ENCODE measurements at places on chromosomes 12 and 14.

DNA sequence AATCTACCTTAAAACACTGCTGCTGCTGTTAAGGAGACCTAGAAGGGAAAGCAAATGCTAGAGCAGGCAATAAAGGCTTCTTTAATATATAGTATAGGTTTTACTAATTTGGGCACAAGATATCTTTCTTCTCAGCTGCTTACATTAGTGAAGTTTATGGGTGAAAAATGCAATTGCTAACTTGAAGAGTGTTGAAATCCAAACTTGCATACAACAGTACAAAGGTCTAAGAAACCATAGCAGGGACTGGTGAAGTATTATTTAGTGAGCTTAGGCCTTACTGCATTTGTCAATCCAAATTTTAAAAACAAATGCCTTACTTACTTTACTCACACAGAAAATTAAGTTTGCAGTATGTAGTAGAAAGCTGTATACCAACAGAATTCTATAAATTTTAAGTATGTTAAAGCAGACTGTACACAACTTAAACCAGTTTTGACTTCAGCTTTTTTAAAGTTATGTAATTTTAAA lies 1.4 kb upstream of the AP4S1 start:
- no peak for DNase-seq

DNA sequence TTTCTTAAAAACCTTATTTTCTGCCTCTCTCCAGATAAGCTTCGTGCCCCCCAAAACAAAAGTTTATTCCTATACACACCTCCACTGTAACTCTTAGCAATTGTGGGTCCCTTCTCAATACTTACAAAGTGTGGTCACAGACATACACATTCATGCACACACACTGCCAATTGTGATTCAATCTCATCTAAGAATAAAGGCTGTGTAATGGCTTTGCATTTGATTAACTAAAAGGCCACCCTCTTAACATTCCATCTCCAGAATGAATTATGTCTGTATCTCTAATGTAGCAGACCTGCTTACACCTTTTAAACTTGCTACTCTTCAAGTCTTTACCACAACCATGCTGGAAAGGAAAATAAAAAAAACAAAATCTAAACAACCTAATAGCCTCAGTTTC lies 49.5 kb downstream of the MYF5 start:
- no peak for DNase-seq

- no peak for DNase-seq
These were observed 57.4 kb upstream of the PPP2R5C start for GRCh38 chr14:101704140-101704539.

- DNase-seq, result no peak
These were observed 387.5 kb downstream of the EGLN3 start for GRCh38 chr14:33563191-33563900.

- no peak for DNase-seq
These were observed 34.9 kb upstream of the SPTSSA start for GRCh38 chr14:34496679-34497513.

- DNase-seq, result no peak
These were observed 69.0 kb downstream of the PPM1H start for GRCh38 chr12:62865937-62866336.

DNA sequence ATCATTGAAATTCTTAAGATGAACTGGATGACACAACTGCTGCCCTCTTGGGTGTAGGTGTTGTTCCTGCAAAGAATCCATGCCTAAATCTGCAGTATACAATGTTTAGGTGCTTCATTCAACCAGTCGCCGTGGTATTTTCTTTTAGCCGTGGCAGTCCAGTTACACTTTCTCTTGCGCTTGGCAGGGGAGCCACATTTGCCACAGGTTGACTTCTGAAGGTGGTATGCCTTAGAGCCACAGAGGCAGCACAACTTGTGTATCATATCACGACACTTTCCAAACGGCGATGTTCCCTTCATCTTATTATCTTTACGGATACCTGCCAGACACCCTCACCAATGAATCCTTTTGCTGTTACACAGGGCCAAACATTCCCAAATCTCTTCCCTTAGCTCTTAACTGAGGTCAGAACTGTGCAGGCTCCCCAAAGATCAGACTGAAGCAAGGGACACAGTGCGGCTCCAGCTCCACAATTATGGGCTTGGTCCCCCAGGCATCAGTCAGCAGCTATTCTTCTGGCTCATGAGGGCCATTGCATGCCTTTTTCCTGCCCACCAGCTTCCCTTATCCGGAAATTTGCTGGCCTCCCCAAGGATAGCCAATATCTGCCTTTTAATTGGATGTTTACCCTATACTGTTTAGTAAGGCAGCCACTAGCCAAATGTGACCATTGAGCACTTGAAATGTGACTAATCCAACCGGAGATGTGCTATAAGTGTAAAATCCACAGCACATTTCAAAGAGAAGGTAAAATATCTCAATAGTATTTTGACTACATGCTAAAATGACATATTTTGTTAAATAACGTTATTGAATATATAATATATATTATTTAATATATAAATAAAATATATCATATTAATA lies 50.7 kb downstream of the SENP1 start:
- no peak for DNase-seq

- DNase-seq, result no peak
These were observed 440.2 kb downstream of the ATP23 start for GRCh38 chr12:58381546-58381945.

DNA sequence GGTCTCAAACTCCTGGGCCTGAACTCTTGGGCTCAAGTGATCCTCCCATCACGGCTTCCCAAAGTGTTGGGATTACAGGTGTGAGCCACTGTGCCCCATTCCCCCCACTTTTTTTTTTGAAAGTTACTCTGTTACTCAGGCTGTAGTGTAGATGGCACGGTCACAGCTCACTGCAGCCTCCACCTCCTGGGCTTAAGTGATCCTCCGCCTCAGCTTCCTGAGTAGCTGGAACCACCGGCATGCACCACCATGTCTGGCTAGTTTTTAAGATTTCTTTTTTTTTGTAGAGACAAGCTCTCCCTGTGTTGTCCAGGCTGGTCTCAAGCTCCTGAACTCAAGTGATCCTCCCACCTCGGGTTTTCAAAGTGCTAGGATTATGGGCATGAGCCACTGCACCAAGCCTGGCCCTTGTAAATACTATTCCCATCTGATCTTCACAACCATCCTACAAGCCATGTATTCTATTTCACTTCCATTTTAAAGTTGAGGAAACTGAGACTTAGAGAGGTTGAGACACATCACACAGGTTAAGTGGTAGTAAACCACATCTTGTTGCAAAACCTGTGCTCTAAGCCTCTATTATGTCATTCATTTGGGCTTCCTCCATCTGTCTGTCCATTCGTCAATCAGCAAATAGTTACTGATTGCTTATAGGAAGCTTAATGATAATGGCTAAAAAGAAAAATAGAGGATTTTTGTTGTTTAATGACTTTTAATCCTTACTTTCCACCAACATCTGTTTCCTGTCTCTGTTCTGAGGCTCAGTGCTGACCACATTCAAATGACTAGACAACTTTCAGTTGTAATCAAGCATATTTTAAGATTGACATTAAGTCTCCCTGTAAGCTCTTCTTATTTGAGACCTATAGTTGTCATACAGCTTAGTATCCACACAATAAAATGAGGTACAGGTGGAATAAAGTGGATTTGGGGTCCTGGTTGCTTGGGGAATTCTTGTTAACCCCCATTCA lies 9.2 kb downstream of the ASCL4 start:
- DNase-seq, result no peak

GRCh38 chr12:6834254-6834653 lies 6.0 kb downstream of the P3H3 start:
- DNase-seq, result no peak

GRCh38 chr12:57850854-57851430 lies 4.4 kb upstream of the CTDSP2 start:
- no peak for DNase-seq

GRCh38 chr12:118061873-118062843 lies 1.2 kb upstream of the WSB2 start:
- peak; percentile 62 for DNase-seq

- peak; percentile 23 for DNase-seq
These were observed 41.2 kb downstream of the YLPM1 start for GRCh38 chr14:74804219-74804825.

- no peak for DNase-seq
These were observed 1104.1 kb upstream of the TMEM132C start for GRCh38 chr12:127162902-127163301.

DNA sequence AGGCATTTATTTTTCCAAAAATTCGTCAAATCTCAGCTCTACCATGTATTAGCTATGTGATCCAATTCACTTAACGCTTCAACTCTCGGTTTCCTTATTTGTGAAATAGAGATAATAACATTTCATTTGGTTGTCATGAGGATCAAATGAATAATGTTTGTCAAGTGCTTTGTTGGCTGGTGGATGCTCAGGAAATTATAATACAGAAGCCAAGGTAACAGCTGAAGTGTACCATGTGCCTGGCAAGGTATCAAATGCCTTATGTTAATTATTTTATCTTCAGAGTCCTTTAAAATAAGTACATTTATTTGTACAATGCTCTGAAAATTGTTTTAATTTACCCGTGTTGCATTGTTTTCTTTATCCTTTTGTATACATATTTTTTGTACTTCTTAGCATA lies 6.1 kb upstream of the PRKCH start:
- no peak for DNase-seq

GRCh38 chr14:75967866-75968265 lies 13.9 kb downstream of the TGFB3 start:
- DNase-seq, result no peak

GRCh38 chr14:23121361-23121771 lies 2.3 kb upstream of the CEBPE start:
- peak; percentile 63 for DNase-seq

DNA sequence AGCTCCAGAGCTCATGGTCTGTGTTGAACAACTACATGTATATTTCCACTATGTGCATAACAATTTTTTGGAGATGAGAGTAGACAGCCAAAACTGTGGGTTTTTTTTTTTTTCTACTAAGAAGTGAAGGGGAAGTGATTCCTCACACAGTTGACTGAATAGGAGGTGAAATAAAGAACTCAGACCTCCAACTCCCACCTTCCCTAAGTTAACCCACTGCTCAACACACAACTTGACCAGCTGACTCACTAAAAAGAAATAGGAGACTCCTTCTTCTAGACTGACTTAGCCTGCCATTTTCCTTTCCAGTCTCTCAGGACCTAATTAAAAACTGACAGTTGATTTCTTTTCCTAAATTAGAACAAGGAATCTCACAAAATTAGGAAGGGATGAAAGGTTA lies 1.7 kb downstream of the M6PR start:
- DNase-seq, result peak; percentile 9

DNA sequence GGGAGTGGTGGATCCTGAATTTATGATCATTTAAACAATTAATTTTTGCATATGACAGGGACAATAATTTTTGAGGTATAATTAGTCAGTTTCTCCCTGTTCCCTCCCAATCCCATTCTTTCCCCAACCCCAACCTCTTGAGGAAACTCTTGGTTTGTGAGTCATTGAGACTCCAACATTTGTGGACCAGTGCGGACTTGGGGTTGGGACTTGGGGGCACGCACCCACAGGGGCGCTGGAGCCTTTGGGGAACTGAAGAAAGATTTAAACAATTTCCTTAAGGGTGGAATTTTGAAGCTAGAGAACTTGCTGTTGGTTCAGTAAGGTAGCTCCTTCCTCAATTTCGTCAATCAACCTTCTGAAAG lies 17.4 kb upstream of the PTGR2 start:
- DNase-seq, result no peak

GRCh38 chr12:50207424-50207823 lies 40.3 kb upstream of the CERS5 start:
- no peak for DNase-seq

GRCh38 chr12:51593539-51593938 lies 2.5 kb downstream of the SCN8A start:
- no peak for DNase-seq

- DNase-seq, result no peak
These were observed 51.6 kb upstream of the SRP54 start for GRCh38 chr14:34931206-34931605.

- no peak for DNase-seq
These were observed 288.9 kb upstream of the CLEC14A start for GRCh38 chr14:38544776-38545175.

GRCh38 chr14:72616811-72617210 lies 277.1 kb downstream of the DPF3 start:
- no peak for DNase-seq

DNA sequence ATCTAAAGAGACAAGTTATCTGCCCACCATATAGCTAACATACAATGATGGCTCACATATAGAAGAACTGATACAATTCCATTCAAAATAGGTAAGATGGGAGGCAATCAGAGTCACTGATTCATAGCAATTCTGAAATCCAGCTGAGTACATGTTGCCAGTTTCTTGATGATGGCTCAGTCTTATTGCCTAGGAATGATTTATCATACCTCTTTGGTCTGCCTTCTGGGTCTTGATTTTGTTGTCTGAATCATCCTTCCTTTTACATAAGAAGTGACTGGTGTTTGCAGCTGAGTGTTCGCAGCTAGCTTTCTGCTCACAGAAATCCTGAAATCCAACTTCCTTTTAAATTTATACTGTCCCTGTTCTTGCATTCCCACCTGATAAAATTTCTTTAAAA lies 463.2 kb upstream of the MGAT4C start:
- DNase-seq, result no peak

DNA sequence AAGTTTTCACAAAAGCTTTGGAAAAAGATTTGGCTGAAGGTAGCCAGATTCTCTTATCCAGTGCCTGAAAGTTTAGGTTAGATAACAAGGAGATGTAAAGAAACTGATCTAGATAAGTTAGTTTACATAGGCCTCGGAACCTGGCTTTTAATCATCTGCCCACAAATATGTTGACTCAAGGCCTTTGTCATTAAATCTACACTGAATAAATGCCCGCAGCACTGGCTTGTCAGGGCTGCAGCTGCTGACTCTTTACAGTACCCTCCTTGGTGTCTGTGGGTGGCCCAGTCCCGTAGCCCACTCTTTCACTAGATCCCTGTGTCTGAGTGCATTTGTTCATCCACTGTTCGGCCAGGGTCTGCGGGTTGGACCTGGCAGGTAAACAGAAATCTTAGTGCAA lies 58.0 kb downstream of the TMEM116 start:
- DNase-seq, result no peak

- no peak for DNase-seq
These were observed 89.0 kb downstream of the RFX4 start for GRCh38 chr12:106671840-106672239.

GRCh38 chr12:55687746-55688145 lies 20.0 kb downstream of the ITGA7 start:
- peak; percentile 60 for DNase-seq

DNA sequence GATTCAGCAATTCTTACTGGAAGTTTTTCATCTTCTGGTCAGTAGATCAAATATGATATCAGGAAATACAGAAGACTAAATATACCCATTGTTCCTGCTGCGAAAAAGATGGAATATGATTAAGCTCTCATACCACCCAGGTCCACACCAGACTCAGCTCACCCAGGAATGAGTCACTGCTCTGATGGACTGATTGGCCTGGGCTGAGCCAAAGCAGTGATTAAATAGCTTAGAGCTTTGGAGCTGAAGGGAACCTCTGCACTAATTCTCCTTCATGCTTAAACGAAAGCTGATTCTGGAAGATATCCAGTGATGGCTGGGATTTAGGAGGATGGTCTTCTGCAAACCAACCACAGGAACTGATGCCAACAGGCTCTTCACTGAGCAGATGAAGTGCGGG lies 62.0 kb upstream of the SYT1 start:
- no peak for DNase-seq

All from GM20000 (cell line).